ENCODE measurements at places on chromosomes 11 and 22.

- DNase-seq, result no peak
Measured at GRCh38 chr22:47367993-47368945, 605.8 kb downstream of the TBC1D22A start.

- no peak for DNase-seq
Measured at GRCh38 chr11:72519220-72519881, 85.0 kb upstream of the CLPB start.

- DNase-seq, result no peak
Measured at GRCh38 chr11:35118906-35119305, 20.1 kb upstream of the CD44 start.

- DNase-seq, result no peak
Measured at GRCh38 chr11:65053827-65054508, 4.4 kb downstream of the NAALADL1 start.

DNA sequence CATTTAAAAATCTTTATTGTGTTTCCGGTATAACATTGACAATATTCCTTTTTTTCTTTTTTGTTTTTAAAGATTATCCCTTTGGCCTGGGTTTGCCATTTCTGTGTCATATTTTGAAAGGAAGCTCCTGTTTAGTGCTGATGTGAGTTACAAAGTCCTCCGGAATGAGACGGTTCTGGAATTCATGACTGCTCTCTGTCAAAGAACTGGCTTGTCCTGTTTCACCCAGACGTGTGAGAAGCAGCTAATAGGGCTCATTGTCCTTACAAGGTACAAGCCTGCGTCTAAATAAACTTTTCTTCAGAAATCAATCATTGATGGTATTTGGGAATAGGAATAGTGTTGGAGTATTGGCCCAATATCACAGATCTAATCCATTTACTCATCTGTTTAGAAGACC, 19.8 kb downstream of the PIWIL4 start:
- no peak for DNase-seq

DNA sequence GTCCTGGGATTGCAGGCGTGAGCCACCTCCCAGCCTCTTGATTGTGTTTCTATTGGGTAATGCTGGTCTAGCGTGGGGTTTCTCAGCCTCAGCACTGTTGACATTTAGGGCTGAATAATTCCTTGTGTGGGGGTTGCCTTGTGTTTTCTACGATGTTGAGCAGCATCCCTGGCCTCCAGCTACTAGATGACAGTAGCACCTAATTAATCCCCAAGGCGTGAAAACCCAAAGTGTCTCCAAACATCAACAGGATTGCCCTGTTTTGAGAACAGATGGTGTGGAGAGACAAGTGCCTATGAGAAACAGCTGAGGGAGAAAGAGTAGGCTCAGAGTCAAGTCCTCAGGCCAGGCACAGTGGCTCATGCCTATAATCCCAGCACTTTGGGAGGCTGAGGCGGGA, 67.2 kb downstream of the SGSM1 start:
- no peak for DNase-seq

GRCh38 chr11:68146704-68147474, 25.7 kb upstream of the CHKA start:
- DNase-seq, result peak; percentile 51

- no peak for DNase-seq
Measured at GRCh38 chr22:32532820-32533128, 58.2 kb downstream of the FBXO7 start.

- no peak for DNase-seq
Measured at GRCh38 chr22:44887941-44888366, 121.9 kb downstream of the PHF21B start.

DNA sequence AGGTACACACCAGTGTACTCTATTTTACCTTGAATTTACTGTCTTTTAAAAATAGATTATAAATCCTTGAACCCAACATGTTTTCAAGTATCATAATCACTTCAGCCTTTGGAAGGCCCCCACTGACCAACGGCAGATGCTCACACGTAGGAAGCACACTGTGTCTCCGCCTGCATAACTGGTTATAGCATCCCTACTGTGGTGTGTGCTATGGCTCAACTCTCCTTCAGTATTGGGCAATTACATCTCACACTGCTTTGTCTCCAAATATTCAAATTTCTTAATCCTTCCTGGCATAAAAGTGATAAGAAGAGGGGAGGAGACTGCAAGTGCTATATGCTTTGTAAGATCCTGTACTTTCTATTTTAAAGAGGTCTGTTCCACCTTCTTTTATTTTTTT, 165.7 kb downstream of the CADM1 start:
- DNase-seq, result no peak

DNA sequence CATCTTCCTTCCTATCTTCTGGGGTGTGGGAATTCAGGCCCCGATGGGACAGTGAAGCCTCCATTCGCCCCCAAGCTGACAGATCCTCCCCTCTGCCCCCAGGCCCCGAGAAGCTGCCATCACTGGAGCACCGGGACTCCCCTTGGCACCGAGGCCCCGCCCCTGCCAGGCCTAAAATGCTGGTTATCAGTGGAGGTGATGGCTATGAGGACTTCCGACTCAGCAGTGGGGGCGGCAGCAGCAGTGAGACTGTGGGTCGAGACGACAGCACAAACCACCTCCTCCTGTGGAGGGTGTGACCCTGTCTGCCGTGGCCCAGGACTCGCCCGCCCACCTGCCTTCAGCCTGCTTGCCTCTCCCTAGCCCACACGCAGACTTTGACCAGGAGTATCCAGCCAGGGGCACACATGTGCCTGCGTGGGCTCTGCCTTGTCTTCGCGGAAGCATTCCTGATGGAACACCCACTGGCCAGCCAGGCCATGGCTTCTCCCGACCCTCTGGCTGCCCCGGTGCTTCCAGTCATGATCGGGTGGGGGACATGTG, 8.6 kb upstream of the RELT start:
- DNase-seq, result no peak

- no peak for DNase-seq
Measured at GRCh38 chr22:41619979-41620588, 759 bp downstream of the DESI1 start.

GRCh38 chr11:68756171-68756766, 4.9 kb upstream of the TESMIN start:
- DNase-seq, result no peak

- peak; percentile 89 for DNase-seq
Measured at GRCh38 chr11:71342951-71343827, 90.8 kb upstream of the SHANK2 start.

GRCh38 chr11:16924462-16924825, 89.8 kb downstream of the PLEKHA7 start:
- no peak for DNase-seq

- no peak for DNase-seq
Measured at GRCh38 chr11:59625703-59626102, 10.1 kb upstream of the OSBP start.

DNA sequence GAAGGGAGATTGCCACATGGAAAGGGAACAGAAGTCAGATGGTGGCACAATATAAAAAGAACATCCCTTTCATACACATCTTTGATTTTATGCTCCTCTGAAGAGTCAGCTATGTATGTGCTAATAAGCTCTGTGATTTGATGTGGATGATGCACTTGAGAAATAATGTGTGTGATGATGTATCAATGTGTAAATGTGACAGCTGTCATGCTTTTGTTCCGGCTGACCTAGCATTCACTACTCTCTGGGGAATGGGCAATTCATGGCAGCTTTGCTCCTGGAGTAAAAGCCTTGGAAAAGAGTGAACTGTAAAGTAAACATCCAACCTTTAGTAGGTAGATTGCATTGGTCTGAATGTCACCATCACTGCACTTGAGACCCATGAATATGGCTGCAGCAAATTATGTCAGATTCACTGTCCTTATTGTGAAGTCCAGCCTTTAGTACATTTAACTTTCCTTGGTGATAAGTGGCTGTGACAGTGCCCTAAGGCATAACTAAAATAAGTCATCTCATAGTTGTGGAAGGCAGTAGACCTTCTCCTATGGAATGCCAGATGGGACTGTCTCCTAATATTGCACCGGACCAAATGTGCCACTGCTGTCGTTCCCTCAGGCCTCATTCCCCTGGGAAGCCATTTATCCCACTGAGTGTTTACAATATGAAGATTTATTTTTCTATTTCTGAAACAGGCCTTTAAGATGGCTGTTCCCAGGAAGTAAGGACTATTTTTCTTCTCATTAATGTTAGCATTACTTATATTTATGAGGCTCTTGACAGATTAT, 178.2 kb upstream of the CCDC90B start:
- no peak for DNase-seq

GRCh38 chr22:43471606-43472135, 59.9 kb downstream of the MPPED1 start:
- no peak for DNase-seq

GRCh38 chr11:57254631-57255030, 17.6 kb upstream of the APLNR start:
- DNase-seq, result no peak

DNA sequence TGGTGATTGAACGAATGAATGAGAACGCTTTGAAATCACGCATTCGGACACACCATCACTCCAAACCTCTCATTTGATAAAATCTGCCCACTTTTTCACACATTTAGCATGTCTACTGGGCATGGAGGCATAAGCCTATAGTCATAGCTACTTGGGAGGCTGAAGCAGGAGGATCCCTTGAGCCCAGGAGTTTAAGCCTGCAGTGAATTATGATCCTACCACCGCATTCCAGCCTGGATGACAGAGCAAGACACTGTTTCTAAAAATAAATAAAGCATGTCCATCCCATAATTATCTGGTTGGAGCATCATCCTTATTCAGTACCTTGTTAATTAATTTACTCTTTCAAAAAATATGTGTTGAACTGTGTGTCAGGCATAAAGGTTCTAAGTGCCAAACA, 3.3 kb upstream of the PICALM start:
- no peak for DNase-seq

DNA sequence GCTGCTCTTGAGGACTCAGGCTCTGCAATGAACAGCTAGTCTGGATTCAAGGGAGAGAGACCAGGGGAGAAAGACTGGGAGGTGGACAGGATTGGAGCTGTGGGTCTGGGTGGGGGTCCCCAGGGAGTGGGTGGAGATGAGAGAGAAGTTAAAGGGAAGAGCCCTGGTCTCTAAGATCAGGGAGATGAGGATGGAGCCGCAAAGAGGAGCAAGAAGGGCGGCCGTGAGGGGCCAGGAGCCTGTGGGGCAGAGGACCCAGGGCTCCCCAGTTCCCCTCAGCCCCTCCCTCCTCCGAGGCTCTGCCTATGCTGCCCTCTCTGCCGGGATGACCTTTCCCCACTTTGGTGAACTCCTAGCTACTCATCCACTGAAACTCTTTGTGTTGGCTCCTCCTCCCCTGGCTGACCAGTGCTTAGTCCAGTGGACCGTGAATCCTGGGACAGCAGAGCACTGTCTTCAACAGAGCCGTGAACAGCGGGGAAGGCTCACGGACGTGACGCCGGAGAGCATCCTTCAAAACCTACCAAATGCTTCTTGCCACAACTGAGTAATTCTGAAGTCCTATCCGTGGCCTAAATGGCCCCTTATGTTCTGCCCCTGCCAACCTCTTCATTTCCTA, 16.4 kb upstream of the RFPL3 start:
- no peak for DNase-seq

DNA sequence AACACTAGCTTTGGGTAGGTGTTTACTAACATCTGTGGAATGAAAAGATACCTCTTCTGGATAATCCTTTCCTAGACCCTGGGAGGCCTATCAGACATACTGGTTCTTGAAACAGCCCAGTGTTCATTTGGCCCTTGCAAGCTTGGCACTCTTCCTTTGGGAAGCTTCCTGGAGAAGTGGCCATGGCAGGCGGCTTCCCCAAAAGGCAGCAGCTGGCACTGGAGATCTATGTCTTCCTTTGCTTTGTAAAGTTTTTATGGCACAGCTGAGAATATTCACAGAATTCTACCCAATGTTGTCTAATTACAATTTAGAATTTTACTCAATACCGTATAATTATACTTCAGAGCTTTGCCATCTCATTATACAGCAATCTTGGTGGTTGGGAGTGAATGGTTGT, 199.2 kb upstream of the C11orf87 start:
- no peak for DNase-seq

DNA sequence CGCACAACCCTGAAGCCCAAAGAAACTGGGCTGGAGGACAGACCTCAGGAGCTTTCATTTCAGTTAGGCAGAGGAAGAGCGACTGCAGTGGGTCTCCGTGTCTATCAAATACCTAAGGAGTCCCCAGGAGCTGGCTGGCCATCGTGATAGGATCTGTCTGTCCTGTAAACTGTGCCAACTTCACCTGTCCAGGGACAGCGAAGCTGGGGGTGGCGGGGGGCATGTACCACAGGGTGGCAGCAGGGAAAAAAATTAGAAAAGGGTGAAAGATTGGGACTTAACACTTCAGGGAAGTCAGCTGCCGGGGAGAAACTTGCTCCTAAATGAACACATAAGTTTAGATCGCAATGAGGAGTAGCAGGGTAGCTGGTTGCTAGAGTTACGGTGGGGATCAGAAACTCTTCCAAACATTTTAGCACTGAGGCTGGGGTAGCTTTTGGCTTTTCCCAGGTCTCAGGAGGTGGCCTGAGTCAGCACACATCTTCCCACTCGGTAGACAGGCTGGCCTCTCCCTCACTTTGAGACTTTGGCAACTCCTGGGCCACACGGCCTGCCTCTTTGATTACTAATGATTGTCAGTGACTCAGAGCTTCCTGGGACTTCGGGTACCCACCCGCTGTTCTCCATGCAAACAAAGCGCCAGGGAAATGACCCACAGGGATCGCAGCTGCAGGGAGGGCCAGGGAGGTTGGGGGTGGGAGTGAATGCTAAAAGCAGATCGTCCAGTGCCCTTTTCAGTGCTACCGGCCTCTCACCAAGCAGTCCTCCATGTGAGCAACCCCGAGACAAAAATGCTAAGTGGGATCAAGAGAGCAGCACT, 2.9 kb upstream of the MTFP1 start:
- DNase-seq, result peak; percentile 50

DNA sequence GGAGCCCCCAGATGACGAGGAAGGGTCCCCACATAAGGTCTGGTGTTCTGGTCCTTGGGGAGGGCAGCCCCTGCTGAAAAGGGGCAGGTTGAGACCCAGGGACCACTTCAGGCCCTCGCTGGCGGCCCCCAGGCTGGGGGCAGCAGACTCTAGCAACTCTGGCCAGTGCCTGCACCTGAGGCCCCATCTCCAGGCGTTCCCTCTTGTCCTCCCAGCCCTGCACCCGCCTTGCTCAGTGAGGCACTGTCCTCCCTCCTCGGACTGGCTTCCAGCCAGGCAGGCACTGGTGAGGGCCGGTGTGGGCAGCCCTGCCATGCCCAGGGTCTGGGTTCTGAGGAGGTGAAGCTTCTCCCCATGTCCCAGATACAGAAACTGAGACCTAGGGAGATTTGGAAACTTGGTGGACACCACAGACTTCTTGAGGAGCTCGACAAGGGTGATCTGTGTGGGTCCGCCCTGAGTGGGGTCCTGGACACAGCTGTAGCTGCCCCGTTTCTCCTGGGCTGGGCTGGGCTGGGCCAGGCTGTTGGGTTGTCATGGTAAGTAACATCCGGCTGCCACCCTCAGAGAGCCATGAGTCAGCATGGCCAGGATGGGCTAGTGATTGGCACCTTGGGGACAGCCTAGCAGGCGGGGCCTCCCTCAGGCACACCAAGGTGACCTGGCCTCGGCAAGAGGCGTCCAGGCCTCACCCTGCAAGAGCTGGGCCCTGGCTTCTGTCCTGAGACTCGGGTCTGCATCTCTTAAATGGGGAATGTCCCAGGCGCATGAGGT, 11.1 kb upstream of the PHLDA2 start:
- no peak for DNase-seq

- DNase-seq, result no peak
Measured at GRCh38 chr11:69094915-69095290, 46.2 kb downstream of the TPCN2 start.

GRCh38 chr22:26481694-26482093, 1.9 kb downstream of the HPS4 start:
- no peak for DNase-seq

GRCh38 chr11:19906126-19906525, 193.5 kb downstream of the NAV2 start:
- DNase-seq, result no peak

Measured in 8988T (cell line).